ENCODE measurements at places on chromosomes 6 and 20. TPM values are rescaled to one million over a fixed set of nuclear protein-coding genes. Genes with fewer than 3 reads are reported as not detected.

- DNase-seq, result no peak
These were observed 117.6 kb upstream of the PHACTR1 start for GRCh38 chr6:12598919-12599318.

GRCh38 chr6:26020329-26021000 is 57.9 kb downstream of the TRIM38 start:
- peak; percentile 97 for DNase-seq

- no peak for DNase-seq
These were observed 869 bp downstream of the COL21A1 start for GRCh38 chr6:56246541-56246880.

- no peak for DNase-seq
These were observed 13.2 kb upstream of the HMGA1 start for GRCh38 chr6:34223381-34223955.

DNA sequence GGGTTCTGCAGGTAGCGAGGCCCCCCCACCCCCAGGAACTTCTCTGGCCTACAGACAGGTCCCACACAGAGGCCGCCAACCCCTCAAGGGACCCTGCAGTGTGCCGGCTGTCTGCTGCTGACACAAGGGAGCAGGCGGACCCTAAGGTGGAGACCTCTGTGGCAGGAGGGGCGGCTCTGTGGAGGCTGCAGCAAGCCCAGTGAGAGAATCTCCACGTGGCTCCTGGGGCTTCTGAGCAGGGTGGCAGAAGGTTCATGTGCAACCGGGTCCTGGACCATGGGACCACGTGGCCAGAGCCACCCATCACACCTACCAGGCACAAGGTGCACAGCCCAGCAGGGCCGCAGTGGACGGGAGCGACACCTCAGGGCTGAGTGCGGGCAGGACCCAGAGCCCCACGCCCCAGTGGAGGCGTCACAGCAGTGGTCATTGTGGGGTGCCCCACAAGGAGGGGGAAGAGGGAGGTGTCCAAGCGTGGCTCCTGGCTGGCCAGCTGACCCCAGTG is 4.3 kb downstream of the ARFRP1 start:
- DNase-seq, result no peak

- DNase-seq, result no peak
These were observed 19.2 kb upstream of the MRPS18A start for GRCh38 chr6:43706788-43707187.

GRCh38 chr20:43229696-43230095 is 40.0 kb upstream of the PTPRT start:
- no peak for DNase-seq

DNA sequence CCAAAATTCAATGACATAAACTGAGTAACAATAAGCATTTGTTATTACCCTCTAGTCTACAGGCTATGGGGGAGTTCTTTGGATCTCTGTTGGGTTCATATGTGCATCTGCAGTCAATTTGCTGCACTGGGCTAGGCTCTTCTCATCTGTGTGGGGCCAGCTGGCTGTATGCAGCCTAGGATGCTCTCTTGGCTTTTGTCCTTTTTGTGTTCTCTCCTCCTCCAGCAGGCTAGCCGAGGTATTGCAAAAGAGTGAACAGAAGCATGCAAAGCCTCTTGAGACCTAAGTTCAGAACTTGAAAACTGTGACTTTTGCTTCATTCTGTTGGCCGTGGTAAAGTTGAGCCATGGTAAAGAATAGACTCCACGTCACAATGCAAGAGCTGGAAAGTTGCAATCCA is 62.8 kb upstream of the FOXO3 start:
- DNase-seq, result peak; percentile 61

DNA sequence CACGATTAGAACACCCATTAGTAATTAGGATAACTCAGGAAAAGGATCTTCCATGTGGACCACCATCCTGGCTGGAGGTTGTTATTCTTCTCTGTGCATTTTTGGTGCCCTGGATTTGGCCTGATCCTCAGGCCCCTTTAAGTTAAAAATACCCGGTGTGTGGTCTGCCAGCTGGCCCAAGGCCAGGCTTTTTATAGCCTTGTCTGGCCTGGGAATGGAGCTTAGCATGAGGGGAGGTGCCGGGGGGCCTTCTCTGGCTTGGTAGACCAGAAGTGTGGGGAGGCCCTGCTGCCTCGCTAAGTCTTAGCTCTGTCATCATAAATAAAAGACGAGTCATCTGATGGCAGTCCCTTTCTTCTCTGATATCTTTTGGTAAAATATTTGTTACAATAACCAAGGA is 71.4 kb downstream of the ARID1B start:
- DNase-seq, result no peak

PTGIS gene
- 84.8 TPM for total RNA-seq

CHMP4B gene
- 75.0 TPM for total RNA-seq

CRYBG1 gene
- 20.2 TPM for total RNA-seq

LST1 gene
- not detected for total RNA-seq

OR2B6 gene
- not detected for total RNA-seq

OLIG3 gene
- total RNA-seq, result not detected

SLPI gene
- 276 TPM for total RNA-seq

SLCO4A1 gene
- 44.3 TPM for total RNA-seq
